GOT3 (cell line): ENCODE measurements at places on chromosomes 5 and 9.

DNA sequence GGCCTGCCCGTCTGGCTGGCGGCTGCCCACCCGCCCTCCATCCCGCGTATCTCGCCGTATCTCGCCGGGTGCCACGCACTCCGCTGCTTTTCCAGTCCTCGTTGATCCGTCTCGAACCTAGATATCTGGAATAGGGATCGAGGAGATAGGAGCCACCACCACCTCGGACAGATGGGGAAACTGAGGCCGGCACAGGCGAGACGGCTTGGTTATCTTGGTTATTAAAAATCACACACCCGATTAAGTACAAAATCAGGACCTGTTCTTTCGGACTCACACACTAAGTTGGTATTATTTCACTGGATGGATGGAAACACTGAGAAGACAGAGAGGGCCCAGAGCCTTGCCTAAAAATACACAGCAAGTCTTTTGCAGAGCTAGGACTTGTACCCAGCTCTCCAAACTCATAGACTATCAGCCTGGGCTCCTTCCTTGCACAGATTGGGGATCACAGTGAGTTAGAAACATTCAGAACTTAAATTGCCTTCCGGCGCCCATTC is 678 bp downstream of the SLC26A2 start:
- no peak for DNase-seq

DNA sequence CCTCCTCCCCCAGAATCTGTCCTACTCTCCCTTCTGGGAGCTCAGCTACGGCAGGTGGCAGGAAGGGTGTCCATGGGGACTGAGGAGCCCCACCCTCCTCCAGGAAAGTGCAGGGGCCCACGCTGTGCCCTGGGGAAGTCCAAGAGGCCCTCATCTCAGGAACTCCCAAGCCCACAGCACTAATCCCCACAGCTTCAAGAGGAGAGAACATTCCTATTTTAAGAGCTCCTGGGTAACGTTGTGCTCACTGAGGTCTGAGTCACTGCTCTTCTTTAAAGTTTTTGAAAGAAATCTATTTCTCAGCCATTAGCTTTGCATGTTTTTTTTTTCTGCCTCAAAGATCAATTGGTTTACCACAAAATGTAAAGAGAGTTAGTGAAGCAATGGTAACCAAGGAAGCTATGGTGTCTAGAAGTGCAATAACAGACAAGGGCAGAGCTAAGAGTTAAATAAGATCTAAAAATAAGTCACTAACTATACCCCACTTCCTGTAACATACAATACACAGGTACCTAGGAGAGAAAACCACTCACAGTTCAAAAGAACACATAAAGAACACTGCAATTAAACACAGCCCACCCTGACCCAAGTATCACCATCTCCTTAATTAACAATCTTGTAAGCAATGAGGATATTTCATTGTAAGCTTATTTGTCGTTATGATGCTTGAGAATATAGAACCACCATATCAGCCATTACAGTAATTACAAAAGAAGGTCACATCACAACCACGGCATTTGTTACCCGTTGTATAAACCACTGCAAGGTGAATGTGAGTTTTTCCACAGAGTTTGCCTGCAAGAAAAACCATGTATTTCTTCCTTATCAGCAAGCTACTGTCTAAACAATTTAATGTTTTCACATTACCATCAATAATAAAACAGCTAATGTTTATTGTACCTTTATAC is 382.3 kb upstream of the SLC30A5 start:
- no peak for DNase-seq

- no peak for DNase-seq
Observed at GRCh38 chr5:178624631-178625546, 2.0 kb downstream of the CLK4 start.

GRCh38 chr5:10743526-10743925 is 17.5 kb downstream of the DAP start:
- no peak for DNase-seq

DNA sequence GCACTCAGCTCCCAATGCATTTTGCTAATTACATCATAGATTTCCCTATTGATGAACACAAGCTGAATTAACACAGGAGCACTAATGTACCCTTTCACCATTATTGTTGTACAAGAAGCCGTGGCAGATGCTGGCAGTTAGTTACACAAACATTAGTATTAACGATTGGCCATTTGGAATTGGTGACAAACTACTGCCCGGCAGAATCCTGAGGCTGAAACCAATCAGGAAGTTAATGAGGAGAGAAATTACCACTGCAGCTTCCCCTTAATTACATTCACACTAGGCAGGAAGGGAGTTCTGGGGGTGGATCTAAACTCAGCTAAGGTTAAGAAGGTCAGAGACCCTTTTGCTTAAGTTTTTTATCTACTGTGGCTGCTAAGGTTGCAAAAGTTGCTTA is 9.6 kb upstream of the DMRT3 start:
- DNase-seq = no peak

DNA sequence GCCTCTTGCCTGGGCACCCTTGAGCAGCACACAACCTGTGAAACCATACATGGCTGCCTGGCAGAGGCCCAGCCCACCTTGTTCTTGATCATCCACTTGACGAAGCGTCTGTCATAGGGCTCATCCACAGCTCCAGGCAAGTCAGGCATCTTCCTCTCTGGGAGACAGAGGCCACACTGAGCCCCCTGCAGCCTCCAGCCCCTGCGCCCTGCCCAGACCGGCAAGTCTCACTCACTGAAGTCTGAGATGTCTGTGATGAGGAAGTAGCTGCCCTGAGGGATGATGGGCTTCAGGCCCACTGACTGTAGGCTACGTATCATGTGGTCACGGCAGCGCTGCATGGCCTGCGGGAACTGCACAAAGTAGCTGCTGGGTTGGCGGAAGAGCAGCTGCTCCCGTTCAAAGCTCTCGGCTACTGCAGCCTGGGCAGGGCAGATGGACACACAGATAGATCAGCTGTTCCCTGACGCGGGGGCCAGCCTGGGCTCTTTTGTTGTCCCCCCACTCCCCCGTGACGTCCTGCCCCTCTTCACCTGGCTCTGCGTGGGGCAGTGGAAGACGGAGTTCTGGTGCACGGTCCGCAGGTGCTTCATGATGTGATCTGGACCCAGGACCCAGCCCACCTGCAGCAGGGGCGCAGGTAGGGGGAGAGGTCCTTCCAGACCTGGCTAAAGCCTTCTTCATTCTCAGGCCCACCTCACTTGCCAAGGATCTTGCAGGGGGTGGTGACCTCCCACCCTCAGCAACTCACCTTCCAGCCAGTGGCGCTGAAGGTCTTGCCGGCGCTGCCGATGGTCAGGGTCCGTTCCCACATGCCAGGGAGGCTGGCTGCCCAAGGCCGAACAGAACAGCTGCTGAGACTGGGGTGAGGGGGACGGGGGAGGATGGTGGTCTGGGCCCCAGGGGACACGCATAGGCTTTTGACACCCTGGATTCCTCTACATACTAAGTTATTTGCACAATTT is 5.9 kb upstream of the SPOUT1 start:
- DNase-seq = no peak

DNA sequence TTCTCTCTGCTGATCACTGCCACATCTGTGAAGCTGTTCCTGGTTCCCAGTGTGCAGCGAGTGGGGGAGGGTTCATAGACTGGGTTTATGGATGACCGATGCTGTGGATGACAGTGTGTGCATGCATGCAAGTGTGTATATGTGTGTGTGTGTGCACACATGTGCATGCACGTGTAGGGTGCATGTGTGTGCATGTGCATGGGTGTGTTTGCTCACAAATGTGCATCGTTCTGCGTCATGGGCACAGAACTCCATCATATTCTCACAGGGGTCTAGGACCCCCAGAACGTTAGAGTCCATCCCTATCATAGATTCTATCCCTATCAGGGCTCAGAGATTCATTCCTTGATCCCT is 134.0 kb downstream of the PHF2 start:
- no peak for DNase-seq

- DNase-seq = no peak
Observed at GRCh38 chr9:85163415-85163814, 493.9 kb downstream of the NTRK2 start.

DNA sequence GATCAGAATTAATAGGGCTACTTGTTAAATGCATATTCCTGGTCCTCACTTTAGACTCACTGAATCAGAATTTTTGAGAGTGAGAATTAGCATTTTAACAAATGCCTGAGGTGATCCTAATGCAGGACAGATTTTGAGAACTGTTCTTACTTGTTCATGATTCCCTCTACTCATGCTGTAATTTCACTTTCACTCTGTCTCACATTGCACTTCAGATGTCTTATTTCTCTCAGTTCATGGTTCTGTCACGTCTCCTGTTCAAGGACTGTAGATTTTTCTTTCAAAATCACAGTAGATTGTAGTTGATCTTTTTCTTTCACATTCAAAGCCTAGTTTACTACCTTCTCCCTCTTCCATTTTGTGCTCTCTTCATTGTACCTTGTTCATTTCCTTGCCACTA is 54.3 kb downstream of the ADGRV1 start:
- DNase-seq = no peak

DNA sequence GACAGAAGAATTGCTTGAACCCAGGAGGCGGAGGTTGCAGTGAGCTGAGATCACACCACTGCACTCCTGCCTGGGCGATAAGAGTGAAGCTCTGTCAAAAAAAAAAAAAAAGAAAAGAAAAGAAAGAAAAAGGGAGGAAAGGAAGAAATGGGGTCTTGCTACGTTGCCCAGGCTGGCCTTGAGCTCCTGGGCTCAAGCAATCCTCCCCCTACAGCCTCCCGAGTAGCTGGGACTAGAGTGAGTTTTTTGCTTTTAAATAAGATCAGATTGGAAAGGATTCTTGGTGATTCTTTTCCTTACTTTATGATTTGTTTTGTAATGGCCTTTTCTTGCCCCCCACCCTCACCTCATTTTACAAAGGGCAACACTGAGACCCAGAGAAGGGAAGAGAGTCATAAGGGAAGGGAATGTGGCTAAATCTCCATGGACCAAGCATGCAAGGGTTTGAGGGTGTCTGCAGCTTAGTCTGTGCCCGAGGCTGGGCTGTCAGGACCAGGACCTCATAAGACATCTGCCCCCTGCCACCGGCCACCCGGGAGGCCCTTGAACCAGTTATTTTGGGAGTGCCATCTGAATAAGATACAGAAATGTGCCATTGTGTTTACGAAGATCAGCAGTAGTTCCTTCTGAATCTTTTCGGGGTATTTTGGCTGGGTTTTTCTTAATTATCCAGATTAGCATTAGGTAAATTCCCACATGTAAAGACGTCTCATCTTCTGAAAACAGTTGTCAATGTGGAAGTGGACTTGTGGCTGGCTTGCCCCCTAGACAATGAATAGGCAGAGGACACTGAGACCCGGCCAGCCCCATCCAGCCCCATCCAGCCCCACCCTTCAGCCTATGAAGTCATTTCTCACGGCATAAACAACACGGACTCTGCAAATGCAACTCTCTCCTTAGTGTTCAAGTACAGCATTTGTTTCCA is 44.5 kb upstream of the GRHPR start:
- no peak for DNase-seq

DNA sequence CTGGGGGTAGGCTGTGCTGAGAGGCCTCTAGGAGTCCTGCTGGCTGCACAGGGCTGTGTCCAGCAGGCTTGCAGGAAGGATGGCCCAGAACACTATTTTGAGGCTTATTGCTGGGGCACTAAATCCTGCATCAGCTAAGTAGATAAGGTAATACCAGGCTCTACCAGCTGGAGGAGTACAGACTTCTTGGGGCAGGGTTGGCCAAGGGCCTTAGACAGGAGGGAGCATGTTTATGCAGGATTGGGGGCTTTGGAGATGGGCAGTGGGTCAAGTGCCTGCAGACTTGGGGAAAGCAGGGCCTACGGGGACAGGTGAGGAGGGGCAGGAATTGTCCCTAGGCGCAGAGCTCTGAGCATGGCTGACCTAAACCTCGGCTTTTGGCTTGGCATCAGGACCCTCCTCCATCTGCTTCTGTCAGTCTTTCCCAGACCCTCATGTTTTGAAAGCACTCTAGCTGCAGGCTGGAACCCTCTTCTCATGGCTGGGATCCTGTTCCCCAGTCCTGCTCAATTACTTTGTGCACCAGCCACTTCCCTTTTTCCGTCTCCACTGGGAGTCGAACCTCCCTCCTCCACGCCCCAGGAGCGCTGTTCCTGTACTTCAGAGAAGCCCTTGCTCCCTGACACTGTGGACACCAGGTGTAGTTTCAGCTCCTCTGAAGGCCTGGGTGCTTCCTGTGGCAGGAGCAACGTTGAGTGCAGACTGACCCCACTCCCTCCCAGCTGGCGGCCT is 61.0 kb upstream of the SPTLC1 start:
- DNase-seq = no peak

DNA sequence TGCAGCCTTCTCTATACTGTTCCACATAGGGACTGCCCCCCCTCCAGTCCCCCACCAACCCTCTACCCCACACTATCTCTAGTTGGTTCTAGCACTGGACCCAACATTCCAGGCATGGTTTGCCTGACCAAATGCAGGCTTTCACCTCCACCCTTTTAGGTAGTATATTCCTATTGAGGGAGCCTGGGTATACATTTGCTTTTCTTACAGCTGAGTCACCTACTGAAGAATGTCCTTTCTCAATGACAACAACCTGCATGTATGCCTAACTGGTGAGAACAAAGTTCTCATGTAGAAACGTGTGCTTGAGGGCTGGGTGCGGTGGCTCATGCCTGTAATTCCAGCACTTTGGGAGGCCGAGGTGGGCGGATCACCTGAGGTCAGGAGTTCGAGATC is 8.2 kb downstream of the TNIP1 start:
- DNase-seq = no peak

DNA sequence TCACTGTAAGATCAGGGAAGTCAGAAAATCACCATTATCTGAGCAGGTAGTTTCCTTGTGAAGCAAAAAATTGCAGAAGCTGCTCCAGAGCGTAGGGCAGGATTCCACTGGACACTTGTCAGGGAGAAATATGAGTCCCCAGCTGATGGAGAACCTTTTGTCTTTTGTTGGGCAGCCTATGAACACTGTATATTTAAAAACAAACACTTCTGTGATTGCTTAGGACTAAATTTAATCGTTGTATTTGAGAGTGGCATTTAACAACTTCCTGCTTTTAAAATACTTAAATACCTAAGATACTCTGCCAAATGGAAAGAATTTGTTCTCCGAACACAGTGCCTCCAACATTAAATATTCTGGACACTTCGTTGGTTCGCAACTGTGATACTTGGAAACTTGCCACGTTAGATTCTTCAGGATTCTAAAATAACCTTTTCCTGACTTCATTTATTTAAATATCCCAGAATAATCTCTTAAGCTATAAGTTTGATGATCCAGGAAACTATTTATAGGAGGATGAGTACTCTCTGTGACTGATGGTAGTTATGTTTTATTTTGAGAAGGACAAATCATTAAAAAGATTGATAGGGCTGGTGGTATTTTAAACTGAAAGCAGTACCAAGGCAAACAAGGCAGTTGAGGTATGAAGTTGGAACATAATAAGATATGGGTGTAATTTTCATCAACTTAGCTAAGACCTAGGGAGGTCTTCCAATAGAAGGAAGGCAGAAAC is 2.7 kb upstream of the HSPA4 start:
- no peak for DNase-seq

- DNase-seq = no peak
Observed at GRCh38 chr5:55747778-55748318, 10.0 kb downstream of the DDX4 start.

- peak; percentile 36 for DNase-seq
Observed at GRCh38 chr5:96657068-96657467, 5.1 kb upstream of the CAST start.
